Naive thymus-derived CD8-positive, alpha-beta T cell (primary cell): ENCODE measurements at places on chromosomes 5 and 9. TPM values are rescaled to one million over a fixed set of nuclear protein-coding genes. Genes with fewer than 3 reads are reported as not detected.

Gene PCDHGA4
- 0.34 TPM for total RNA-seq

DNA sequence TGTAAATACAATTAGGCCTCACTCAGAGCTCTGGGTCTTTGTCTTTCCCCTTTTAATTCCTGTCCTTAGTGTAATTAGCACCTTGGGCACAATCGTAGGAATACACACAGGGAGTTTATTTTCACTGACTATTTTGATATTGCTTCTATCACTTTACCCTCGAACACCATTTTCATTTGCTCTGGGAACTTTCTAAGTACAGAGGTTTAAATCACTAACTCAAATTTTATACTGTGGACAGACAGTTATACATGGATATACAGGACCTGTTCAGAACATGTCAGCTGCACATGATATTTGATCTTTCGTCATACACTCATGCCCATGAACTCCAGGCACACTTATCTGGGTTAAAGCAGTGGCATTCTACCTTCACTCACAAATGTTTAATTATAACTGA is 217.8 kb upstream of the TMEM161B start:
- DNase-seq, result no peak

GRCh38 chr5:149675610-149676201 is 54.4 kb upstream of the PPARGC1B start:
- no peak for DNase-seq

GRCh38 chr5:135342551-135342875 is 56.5 kb downstream of the MACROH2A1 start:
- no peak for DNase-seq

DNA sequence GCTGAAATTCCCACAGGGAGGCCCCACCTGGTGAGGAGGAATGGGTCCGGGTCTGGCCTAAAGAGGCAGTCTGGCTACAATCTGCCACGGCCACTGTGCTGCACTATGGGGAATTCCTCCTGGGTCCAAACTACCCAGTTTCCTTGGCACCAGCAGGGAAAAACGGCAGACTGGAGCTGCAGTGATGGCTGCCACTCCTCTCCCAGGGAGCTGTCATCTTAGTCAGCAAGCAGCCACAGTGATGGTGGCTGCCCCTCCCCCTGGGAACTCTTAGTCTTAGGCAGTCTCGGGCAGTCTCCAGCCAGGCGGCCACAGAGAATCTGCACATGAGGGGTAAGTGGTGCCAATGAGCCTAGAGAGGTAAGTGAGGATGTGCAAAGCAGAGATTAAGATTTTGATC is 205.8 kb downstream of the TMEM38B start:
- no peak for DNase-seq

DNA sequence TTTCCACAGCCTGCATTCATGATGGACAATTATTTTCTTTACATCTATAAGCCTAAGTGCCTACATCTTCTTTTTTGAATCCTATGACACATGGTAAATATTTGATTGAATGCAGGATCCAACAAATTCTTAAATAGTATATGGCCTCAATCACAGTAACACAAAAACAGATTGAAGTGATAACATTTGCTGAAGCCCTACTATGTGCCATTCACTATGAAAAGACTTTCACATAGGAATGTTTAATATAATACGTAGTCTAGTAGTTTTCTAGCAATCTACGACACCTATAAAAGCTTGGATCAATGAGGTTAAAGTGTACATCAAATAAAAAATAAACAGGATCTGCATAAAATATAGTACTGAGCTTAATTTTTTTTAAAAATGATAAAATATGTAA is 231.0 kb downstream of the AP3B1 start:
- DNase-seq, result no peak

- no peak for DNase-seq
These were observed at the start of gene PTPN3 for GRCh38 chr9:109498195-109499092. PTPN3 (minus strand) TSS chr9:109498307; CDS start chr9:109463434, 34,873 bp downstream.

- peak; percentile 75 for DNase-seq
These were observed 138.6 kb downstream of the ERCC6L2 start for GRCh38 chr9:96014078-96014477.

Gene PTPRD
- not detected for total RNA-seq

Gene CDH12
- total RNA-seq, result not detected

- DNase-seq, result no peak
These were observed 39.9 kb upstream of the ZSWIM6 start for GRCh38 chr5:61292062-61292657.

GRCh38 chr5:157157293-157157891 is 8.7 kb downstream of the GARIN3 start:
- DNase-seq, result no peak

- DNase-seq, result no peak
These were observed 84.1 kb upstream of the RNF38 start for GRCh38 chr9:36484124-36484523.

GRCh38 chr9:118957585-118957984 is 411.6 kb downstream of the BRINP1 start:
- no peak for DNase-seq

GRCh38 chr9:13529321-13530104 is 250.0 kb upstream of the MPDZ start:
- no peak for DNase-seq

DNA sequence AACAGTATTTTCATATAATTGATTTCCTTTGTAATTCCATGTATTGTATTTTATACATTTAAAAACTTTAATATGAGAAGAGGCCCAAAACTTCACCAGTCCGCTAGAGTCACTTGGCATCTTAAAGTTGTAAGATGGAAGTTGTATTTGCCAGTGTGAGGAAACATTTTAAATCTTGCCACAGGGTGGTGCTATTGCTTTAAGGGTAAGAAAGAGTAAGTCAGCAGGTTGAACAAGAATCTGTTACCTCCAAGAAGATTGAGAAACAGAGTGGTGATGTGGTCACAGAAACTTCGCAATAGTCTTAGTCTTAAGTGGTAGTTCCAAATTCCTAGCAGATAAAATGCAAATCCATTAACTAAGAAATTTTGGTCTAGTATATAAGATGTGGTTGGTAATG is 39.8 kb upstream of the RANBP6 start:
- peak; percentile 46 for DNase-seq

DNA sequence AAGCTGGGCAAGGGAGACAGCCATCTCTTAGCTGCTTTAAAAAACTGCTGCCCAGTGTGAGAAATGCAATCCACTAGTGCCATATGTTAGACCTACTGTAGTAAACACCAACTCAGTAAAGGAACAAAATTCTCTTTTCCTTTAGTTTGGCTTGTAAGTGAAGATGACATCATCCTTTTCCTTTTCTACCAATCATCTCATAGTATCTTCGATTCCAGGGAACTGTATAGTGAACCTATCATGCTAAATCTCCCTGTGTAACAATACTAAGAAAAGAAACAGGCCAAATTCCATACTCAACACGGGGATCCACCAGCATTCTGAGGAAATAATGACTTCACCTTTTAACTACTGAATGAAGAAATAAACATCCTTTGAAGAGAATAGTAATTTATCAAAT is 100.1 kb downstream of the RAPGEF6 start:
- no peak for DNase-seq

DNA sequence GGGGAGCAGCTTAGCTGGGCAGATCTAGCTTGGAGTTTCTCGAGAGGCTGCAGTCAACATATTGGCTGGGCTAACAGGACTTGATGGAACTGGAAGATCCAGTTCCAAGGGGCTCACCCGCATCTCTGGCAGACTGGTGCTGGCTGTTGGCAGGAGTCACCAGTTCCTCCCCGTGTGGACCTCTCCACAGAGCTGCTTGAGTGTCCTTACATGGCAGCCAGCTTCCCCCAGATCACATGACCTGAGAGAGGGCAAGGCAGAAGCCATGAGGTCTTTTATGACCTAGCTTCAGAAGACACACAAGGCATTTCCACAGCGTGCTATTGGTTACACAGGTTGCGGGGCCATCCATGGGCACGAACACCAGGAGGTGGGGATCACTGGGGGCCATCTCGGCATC is 26.4 kb upstream of the RXRA start:
- no peak for DNase-seq

GRCh38 chr9:121954477-121955140 is 138.5 kb downstream of the TTLL11 start:
- no peak for DNase-seq

Gene CCDC192
- total RNA-seq, result not detected

- no peak for DNase-seq
These were observed 5.9 kb downstream of the PCDHB6 start for GRCh38 chr5:141155540-141156374.

DNA sequence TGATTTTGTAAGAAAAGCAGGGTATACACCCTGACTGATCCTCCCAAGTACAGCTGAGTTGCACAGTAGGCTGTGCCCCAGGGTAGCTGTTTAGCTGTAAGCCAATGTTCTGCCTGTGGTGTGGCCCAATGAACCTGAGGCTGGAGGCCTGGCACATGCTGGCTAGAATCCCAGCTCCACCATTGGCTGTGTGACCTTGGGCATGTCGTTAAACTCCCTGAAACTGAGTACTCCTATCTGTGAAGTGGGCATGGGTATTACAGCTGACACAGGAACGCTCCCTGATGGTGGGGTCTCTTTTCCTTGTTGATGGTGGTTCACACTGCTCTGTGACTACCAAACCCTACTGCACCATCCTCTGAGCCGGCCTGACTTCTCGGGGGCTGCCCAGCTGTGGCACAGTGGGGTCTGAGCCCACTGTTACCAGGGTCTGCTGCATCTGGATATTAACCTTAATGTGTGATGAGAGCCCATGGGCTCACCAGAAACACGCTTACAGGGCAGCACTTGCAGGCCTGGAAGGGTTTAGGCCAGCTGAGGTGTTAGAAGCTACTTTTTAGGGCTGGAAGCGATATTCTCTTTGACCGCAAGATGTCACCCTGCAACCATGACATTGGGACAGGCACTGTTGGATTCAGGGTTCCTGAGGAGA is 7.0 kb upstream of the GADD45G start:
- DNase-seq, result peak; percentile 50

- DNase-seq, result no peak
These were observed 123.8 kb downstream of the HSD17B3 start for GRCh38 chr9:96178153-96178552.
